ENCODE measurements at places on chromosomes 7 and 10.

DNA sequence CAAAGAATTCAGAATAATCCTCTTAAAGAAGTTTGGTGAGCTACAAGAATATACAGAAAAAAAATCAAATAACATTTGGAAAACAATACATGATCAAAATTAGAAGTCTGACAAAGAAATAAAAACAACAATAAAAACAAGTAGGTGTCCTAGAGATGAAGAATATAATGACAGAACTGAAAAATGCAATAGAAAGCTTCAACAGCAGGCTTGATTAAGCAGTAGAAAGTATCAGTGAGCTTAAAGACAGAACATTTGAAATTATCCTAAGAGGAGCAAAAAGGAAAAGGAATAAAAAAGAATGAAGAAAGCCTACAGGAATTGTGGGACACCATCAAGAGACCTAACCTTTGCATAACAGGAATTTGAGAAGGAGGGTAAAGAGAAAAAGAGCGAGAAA is 238.8 kb downstream of the ZEB1 start:
- DNase-seq: no peak

GRCh38 chr10:5502571-5503476 is 3.5 kb upstream of the CALML5 start:
- DNase-seq: no peak

DNA sequence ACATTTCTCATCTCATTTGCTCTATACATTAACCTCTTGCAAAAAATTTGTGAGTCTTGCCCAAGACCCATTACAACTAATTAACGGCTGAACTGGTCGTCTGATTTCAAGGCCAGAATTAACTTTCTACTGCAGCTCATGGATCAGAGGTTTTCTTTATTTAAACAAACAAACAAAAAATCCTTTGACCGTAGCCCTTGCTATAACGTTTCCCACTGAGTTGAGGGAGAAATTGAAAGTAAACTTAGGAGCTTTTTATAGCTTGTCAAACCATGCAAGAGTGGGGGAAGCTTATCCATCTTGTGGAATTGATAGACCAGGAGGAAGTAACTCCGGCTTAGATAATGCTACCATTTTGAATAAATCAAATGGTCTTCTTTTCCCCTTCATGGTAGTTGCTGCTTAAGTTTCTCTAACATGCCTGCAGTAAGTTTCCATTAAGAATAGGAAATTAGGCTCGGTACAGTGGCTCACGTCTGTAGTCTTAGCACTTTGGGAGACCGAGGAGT is 3.3 kb downstream of the SRGN start:
- no peak for DNase-seq

- DNase-seq: no peak
These were observed 10.0 kb upstream of the DNMBP start for GRCh38 chr10:100019787-100020141.

- no peak for DNase-seq
These were observed 63.5 kb downstream of the PAX2 start for GRCh38 chr10:100808876-100809275.

GRCh38 chr7:127651556-127652332 is at the start of gene SND1:
Gene SND1 (plus strand): TSS chr7:127652194. CDS start chr7:127652374, 180 bp downstream.
- peak; percentile 100 for DNase-seq

DNA sequence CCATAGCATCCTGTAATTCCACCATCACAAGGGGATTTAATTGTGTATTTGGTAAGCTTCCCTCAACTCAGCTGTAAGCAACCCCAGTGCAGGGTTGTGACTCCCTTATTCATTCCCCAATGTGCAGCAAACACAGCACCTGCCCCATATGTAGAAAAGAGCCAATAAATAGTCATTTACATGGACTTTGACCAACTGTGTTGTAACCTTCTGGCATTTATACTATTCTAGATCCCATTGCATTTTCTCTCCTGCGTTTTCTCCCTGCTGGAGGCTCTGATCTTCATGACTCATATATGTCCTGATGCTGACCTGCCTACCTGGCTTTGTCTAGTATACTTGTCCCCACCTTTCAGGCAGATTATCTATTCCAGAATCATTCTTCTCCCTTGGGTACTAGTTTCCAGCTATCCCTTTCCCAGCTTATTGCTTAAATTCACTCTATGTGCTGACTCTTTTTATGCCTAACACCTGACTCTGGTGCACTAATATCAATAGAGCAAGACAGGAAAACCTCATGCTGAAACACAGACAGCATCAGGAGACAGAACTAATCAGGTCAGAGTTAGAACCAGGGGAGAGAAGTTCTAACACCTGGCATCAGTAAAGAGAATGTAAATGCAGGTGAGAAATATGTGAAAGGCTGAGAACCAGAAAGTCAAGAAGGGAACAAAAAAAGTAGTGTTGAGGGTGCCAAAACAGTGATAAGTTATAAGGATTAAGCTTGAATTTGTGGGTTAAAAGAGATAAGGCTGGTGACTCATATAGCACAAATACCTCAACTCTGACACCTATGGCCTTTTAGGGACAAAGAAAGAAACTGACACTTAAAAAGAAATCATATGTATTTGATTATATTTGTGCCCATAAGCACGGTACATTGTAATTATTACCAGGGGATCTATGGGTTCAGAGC is 402.7 kb downstream of the IPMK start:
- no peak for DNase-seq

All from coronary artery (tissue), 2 donors.